ENCODE measurements at places on chromosomes 5 and 9.

GRCh38 chr9:115445655-115446054, 327.7 kb upstream of the TNC start:
- DNase-seq, result no peak

GRCh38 chr9:116286297-116286696, 132.7 kb downstream of the PAPPA start:
- DNase-seq, result no peak

- no peak for DNase-seq
Measured at GRCh38 chr5:164057121-164057520, 551.7 kb downstream of the MAT2B start.

DNA sequence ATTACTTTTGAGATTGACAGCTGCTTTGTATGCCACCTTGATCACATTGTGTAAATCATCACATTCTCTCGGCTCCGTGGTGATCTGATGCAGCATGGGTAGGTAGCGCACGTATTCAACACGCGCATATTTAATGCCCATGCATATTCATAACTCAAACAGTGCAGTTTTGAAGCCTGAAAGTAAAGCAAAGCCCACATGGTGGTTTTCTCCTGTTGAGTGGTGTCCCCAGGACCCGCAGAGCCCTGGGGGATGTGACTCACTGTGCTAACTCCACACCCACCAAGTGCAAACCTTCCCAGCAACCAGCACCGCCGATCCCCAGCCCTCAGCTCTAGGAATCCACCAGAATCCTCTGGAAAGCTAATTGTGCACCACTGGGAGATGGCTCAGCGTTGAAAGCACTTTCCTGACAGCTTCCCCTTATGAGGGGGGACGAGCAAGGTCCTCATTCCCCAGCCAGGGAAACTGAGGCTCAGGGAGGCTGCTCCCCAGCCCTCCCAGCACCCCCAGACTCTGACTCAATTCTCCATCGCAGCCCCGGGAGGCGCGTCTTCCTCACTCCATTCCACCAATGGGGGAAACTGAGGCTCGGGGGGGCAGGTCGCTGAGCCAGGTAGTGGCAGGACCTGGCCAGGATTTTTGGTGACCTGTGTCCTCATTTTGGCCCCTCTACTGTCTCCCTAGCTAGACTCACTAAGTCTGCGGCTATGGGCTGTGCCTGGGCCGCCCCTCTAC, 46.4 kb downstream of the SARDH start:
- no peak for DNase-seq

- no peak for DNase-seq
Measured at GRCh38 chr9:73548201-73548600, 396.5 kb downstream of the ANXA1 start.

DNA sequence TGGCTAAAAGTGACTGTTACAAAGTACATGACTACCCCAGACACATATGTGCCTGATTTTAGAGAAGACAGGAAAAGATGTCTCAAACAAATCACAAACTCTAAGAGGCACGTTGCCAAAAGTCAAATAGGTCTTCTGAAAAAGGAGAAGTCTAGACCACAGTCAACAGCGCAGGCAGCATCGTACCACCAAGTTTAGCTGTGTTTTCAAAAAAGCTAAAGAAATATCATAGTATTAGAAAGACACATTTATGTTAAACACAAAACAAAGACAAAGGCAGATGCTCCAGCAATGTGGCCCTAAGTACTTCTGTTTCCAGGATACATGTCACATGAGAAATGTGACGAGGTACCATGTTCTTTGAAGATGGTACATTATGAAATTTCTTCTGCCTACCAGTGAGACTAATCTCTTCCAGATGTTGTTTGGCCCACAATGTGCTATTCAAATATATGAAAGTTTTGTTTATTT, 43.5 kb downstream of the LPAR1 start:
- no peak for DNase-seq

DNA sequence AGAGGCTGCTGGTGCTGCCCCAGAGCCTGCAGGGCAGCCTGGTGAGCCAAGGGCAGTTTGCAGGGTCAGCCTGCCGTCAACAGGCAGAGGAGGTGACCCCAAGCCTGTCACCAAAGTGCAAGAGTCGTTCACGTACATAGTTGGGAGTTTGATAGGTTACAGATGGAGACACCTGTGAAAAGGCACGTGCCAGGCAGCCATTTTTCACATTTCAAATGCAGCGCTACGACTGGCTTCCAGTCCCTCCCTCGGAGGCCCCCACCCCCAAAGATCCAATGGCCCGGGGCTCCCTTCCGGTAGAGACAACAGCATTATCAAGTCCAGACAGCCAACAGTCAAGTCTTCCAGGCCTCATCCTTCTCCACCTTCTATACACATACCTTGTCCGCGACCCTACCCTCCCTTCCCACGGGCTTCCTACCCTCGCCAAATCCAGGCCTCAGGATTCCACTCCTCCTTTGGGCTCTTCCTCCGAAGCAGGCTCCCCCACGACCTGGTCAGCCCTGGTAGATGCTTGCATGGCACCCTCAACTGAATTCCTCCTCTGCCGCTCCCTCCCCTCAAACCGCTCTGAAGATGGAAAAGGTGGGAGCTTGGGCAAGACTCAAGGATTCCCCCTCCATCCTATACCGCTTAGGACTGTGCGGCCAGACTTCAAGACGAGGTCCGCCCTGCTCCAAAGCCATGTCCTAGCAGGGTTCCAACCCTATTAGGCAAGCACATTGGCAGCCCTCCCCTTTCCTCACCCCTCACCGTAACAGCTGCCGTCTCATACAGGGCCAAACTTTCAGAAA, 13.2 kb downstream of the HNRNPH1 start:
- no peak for DNase-seq

- DNase-seq, result no peak
Measured at GRCh38 chr9:137423514-137424291, 510 bp downstream of the NOXA1 start.

DNA sequence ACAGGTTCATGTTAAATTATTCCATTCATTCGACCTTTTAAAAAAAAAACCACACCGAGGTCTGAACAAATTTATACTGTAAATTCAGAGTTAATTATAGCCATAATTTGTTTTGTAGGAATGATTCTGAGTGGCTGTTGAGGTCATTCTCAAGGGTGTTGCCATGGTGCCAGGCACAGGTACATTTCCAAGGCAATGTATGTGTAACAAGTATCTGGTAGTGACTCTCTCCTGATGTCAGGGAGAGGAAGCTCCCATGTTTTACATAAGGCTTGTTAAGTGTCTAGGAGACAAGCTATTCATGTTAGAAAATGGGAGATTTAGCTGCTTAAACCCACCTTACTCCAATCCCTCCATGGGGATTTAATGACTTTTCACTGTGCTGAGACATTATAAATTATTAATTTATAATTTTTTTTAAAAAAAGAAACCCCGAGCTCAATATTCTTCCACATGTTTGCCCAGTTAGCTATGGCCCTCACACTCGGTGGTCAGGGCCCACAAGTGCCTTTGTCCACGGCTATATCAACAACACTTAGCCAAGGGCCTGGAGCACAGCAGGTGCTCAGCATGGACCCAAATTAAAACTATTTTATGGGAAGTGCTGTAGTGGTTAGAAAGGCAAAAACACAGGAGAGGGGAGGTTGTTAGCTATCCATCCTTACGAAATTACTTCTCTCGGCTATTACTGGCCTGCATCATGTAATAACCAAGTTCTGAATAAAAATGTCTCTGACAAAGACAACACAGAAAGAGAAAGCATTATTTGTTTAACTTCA, 154.6 kb upstream of the GNA14 start:
- no peak for DNase-seq

- no peak for DNase-seq
Measured at GRCh38 chr9:104833696-104834095, 69.8 kb downstream of the NIPSNAP3B start.

- DNase-seq, result no peak
Measured at GRCh38 chr5:8613078-8613685, 744.2 kb downstream of the MTRR start.

DNA sequence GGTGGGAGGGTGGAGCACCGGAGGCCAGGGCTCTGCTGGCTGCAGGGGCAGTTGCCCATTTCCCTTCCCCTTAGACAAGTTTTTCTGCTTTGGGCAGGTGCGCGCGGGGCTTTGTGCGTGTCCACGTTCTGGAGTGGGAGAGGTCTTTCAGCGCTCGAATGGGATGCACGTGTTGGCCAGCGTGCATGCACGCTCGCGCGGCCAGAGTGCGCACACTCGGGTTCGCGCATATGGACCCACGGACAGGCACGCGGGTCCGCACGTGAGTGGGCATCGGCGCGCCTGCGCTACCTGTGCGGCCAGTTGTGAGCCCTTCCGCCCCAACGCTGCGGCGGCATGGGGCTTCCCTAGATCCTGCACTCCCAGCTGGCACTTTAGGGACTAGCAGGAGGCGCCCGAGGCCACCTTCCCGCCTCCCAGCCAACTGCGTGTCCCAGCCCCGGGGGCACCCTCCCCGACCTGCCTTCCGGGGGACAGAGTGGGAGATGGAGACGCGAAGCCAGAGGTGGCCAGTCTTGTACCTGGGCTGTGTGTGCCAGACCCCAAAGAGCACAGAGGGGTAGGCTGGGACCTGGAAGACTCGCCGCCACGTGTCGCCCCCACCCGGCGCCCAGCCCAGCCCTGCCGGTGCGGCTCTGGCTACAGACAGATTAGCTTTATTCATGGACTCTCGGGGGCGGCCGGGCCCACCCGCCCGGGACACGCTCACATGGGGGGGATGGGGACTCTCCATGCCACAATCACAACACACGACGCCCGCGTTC, 9.8 kb upstream of the GPRIN1 start:
- DNase-seq, result no peak

GRCh38 chr9:127505396-127506116, 54.2 kb downstream of the LRSAM1 start:
- peak; percentile 13 for DNase-seq

DNA sequence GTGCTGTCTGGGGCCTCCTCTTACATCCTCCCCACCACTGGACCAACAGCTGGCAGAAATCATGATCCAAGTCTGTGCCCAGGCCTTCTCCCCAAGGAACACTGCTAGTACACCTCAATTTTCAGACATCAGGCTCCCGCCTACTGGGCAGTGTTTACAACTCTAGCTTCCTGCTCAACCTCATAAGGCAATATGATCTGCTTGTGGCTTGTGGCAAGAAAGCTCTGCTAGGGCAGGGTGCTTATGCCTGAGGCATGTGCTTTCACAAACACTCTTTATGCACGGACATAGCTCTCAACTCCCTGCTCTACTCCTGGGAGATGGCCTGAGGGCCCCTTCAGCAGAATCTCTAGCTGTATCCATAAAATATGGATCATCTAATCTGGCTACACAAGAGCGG, 32.5 kb downstream of the SH3TC2 start:
- DNase-seq, result no peak

DNA sequence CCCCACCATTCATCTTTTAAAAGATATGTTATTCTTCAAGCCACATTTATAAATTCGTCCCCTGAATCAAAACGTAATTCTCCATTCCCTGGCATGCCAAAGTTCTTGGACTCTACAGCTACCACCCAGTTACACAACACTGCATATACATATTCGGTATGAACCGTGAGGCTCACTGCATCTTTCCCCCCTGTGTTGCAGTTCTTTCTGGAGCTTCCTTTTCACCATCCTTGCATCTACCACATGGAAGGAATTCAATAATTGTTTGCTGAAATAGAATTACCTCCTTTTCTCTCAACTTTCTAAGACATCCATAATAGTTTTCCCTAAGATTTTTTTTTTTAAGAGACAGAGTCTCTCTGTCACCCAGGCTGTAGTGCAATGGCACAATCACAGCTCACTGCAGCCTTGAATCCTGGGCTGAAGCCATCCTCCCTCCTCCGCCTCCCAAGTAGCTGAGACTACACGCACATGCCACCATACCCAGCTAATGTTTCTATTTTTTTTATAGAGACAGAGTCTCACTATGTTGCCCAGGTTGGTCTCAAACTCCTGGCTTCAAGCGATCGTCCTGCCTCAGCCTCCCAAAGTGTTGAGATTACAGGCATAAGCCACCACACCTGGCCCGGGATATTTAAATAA, 3.3 kb downstream of the LPAR1 start:
- no peak for DNase-seq

GRCh38 chr9:15837079-15837679, 284.3 kb downstream of the CCDC171 start:
- DNase-seq, result no peak

DNA sequence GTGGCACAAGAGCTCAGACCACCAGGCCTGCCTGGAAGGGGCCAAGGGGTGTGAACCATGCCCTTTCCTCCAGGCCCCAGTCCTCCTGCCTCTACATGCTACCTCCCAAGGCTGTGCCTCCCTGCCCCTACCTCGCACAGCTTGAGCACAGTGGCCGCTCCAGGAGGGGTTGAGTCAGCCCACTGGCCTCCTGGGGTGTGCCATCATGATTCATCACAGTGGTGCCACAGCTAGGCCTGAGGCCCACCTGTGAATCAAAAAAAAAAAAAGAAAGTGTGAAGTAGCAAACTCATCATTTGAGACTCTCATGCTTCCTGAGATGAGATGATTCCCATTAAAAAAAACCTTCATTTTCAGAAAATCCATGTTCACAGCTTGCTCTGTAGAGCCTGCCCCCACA, 240.5 kb downstream of the HSPA4 start:
- no peak for DNase-seq

DNA sequence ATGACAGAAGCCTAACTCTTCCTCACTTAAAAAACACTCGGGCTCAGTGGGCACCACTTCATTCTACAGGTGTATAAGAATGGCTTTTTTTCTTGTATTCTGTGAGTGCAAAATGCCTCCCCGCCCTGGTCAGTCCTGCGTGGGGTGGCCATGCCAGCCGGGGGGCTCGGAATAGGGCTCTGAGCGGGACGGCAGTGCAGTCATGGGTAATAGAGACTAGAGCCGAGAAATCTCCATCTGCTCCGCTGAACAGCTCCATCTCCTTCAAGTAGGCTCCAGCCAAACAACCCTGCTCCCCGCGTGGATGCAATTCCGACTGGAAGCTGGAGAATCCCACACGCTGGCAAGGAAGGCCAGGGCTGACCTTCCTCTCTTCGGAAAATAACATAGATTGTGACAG, 317.0 kb upstream of the IRX4 start:
- DNase-seq, result no peak

DNA sequence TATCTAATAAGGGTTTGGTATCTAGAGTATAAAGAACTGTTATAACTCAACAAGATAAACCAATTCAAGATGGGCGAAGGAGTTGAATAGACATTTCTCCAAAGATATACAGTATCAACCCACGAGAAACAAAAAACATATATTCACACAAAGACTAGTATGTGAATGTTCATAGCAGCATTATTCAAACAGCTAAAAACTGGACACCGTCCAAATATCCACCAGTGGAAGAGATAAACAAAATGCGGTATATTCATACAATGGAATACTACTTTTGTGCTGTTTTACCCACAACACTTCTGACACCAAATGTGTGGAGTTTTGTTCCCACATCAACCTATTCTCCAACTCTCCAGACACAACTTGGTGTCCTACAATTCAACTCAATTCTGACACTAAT, 33.1 kb downstream of the EGR1 start:
- no peak for DNase-seq

DNA sequence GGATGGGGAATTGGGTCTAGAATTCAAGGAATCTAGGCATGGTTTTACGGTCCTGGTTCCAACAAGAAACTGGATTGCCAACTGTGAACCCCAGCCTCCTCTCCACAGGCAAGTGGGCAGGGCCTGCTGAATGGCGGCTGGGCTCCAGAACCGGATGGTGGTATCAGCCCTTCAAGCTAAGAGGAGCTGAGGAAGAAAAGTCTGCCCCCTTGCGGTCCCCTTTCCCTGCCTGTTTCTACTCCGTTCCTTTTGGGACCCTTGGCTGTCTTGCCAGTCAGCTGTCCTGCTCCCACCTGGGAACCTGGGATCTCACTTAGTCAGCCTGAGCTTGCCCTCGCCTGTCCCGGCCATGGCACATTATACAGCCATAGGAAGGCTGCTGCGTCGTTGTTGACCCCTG, 234.4 kb upstream of the DAPK1 start:
- no peak for DNase-seq

GRCh38 chr9:86300701-86301100, 18.4 kb upstream of the ISCA1 start:
- no peak for DNase-seq

- no peak for DNase-seq
Measured at GRCh38 chr9:87197349-87198130, 250.2 kb upstream of the GAS1 start.
